ENCODE measurements at places on chromosomes 1 and 21.

GRCh38 chr1:244874974-244875579 is 10.7 kb upstream of the HNRNPU start:
- DNase-seq = no peak

DNA sequence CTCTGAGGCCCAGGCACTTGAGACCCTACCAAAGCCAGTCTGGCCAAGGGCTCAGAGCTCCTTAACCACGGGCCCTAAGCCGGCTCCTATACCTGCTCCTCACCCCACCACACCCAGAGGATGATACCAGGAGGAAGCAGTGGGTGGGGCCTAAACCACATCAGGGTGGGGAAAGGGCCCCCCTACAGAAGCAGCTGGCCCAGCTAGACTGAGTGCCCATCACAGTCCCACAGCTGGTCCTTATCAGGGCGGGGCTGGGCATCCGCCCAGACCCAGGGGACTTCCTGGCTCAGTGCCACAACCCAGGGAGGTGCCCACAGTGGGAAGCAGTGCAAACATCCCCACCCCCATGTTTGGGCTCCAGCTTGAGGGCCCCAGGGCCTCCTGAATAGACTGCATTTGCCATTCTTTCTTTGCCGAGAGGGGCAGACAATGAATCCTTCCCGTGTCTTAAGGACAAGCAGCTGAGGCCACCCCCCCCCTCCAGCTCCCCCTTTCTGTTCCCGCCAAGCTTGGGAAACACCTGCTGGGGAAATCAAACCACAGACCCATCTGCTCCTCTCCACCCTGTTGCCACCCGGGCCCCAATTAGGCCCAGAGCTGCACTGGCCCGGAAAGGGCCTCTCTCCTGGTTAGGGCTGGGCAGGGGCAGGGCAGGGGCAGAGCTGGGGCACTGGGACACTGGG is 6.2 kb downstream of the E2F2 start:
- DNase-seq = no peak

GRCh38 chr21:38300141-38300578 is 43.4 kb downstream of the KCNJ15 start:
- no peak for DNase-seq

GRCh38 chr21:32472890-32473765 is 60.6 kb downstream of the EVA1C start:
- DNase-seq = no peak

- no peak for DNase-seq
Observed at GRCh38 chr1:101706366-101706765, 290.4 kb downstream of the OLFM3 start.

GRCh38 chr1:165623624-165624023 is 7.4 kb upstream of the MGST3 start:
- no peak for DNase-seq

GRCh38 chr1:205920159-205920558 is 23.1 kb downstream of the SLC26A9 start:
- peak; percentile 33 for DNase-seq

GRCh38 chr1:53069663-53070327 is 7.8 kb downstream of the PODN start:
- no peak for DNase-seq

GRCh38 chr1:164785841-164786534 is 227.0 kb downstream of the PBX1 start:
- DNase-seq = no peak

GRCh38 chr1:47192458-47193384 is 2.9 kb upstream of the PDZK1IP1 start:
- DNase-seq = peak; percentile 53

DNA sequence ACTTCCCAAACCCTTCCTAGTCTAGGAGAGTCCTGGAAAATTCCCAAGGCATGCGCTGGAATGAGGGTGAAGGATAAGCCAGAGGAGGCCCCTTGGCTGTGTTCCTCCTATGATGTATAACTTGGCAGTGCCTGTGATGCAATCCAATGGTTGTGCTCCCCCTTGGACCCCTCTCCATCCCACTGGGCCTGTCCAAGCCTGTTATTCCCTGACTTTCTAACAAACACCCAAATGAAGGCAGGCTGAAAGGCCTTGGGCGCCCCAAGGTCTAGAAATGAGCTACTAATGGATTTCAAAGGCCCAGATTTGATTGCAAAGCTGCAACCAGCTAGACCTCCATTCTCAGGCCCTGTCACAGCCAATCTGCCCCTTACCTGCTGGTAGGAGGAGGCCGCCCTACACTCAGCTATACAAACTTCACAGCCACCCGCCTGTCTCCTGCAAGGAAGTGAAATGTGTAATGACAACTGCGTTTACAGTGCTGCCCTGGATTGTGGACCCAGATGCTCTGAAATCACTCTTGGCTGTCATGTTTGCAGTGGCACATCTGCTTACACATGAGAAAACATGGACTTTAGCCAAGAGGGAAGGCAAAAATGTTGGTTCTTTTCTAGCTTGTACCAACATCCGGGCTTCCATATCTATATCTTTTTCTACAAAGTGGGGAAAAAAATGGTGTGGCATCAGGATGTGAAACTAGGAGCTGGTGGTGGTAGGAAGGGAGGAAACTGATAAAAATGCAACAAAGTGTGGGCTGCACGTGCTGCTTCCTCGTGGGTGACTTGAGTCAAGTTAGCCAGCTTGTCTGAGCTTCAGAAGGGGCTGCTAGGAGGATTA is 130.4 kb downstream of the TRABD2B start:
- DNase-seq = no peak

GRCh38 chr1:244830639-244831038 is 4.8 kb upstream of the COX20 start:
- no peak for DNase-seq

- DNase-seq = no peak
Observed at GRCh38 chr1:208174731-208175507, 69.3 kb downstream of the PLXNA2 start.

DNA sequence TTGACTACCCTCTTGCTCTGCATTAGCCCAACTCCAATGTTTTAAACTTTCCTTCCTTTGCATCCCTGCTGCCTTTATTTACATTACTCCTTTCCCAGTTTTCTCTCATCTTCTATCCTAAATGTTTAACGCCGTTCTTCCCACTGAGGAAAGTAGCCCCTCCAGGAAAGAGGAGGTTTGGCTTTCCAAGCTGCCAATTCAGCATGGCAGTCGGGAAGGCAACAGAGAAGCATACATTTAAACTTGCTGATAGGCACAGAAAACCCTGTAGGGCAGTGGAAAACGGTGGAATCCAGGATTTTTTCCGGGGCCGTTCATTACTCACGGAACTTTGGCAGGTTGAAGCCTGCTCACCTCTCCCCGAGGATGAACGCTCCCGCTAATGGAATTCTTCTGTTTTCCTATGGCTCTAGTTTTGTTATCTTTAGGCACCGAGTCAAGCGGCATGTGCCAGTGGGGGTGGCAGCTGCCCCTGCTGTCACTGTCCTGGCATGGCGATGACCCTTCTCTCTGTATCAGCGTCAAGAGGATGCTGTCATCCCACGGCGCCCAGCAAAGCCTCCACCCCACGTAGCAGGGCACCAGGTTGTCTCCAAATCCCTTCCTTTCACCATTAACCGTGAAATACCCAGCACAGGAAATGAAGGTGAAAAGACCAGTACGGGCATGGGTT is 48.3 kb downstream of the ZBTB18 start:
- no peak for DNase-seq

DNA sequence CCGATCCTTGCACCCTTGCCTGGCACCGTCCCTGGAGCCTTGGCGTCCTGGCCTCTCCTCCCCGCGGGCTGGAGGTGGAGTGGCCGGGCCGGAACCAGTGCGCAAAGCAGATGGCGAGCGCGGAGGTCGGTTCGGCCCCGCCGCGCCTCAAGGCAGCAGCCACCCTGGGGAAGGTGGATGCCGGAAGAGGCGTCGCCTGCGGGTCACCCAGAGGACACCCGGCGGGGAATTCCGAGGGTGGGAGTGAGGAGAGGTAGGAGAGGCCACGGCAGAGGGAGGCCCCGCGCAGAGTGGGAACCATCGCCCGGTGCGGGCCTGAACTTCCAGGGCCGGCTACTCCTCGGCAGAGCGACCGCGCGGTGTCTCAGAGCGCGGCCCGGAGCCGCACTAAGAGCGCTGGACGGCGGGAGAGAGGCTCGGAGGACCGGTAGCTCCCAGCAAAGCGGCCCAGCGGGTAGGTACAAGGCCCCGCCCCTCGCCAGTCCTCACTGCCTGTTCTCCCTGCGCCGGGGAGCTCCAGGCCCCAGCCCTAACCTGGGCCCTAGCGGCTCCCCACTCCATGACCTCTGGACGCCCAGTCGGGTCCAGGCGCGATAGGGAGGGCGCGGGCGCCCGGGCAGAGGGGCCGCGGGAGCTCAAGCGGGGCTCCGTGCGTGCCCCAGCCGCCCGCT is at the start of gene RNF207:
Gene RNF207 (plus strand): TSS at position 271 of the 671 bp plus-strand sequence. CDS start 417 bp downstream, outside the sequence.
- DNase-seq = no peak

DNA sequence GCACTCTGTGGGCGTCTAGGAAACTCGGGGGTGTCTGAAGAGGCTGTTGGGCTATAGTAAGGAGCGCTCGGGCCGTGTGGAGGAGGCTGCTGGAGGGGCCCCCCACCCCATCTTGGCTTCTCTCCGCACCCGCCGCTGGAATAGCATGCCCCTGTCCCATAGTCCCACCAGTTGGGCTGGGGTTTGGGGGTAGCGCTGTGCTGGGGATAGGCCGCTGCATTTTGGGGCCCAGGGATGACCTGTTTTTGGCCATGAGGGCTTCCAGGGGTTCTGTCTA is 511 bp downstream of the EFNA3 start:
- DNase-seq = no peak

- DNase-seq = no peak
Observed at GRCh38 chr1:8152731-8153702, 126.9 kb upstream of the ERRFI1 start.

- no peak for DNase-seq
Observed at GRCh38 chr1:18064534-18064933, 43.1 kb upstream of the IGSF21 start.

- DNase-seq = no peak
Observed at GRCh38 chr1:227490478-227490877, 72.9 kb upstream of the ZNF678 start.

DNA sequence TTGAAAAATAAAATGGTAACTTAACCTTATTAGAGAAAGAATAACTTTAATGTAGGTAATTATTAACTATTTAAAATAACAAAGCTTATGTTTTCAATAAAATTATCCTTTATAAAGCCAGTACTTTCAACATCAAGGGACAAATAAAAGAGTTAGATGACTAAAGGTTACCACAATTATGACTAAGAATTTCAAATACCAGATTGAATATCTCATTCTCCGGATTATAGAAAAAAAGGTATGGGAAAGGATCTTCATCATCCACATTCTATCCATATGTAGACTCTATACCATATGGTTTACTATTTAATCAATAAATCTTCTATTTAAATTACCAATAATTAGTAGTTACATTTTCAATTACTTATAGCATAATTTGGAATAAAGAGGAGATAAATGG is 62.8 kb downstream of the TOR3A start:
- DNase-seq = no peak

- no peak for DNase-seq
Observed at GRCh38 chr21:23780326-23780725, 1827.0 kb downstream of the MRPL39 start.

- no peak for DNase-seq
Observed at GRCh38 chr21:42209801-42210479, 9.0 kb upstream of the ABCG1 start.

DNA sequence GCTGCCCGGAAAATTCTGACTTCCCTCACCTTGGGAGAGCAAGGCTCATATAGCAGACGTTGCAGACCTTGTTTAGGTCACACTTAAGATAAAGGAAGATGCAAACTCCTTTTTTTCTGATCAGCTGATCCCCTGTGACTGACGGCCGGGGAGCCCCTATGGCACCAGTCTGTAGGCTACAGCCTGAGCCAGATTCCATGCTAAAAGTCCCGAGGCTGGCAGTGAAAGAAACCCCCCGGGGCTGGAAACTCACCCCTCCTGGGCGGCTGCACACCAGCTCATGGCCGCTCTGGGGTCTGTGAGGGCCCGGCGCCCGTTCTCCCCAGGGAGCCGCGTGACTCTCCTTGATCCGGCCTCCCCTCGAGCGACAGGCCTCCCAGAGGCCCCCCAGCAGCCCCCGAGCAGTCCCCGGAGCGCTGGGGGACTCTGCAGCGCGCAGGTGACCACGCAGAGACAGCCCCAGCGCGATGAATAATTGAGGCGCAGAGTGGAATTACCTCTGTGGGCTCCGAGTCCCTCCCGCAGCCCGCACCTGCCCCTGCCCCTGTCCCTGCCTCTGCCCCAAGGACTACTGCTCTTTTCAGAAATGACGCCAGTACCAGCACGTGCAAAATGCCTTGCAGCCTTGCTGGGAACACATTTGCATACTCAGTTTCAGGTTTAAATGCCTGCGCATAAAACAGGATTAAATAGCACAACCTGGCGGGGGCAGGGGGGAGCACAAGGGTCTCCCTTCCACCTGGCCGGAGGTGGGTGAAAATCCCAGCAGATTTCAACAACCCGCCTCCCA is 62.6 kb upstream of the CLDN14 start:
- DNase-seq = no peak

DNA sequence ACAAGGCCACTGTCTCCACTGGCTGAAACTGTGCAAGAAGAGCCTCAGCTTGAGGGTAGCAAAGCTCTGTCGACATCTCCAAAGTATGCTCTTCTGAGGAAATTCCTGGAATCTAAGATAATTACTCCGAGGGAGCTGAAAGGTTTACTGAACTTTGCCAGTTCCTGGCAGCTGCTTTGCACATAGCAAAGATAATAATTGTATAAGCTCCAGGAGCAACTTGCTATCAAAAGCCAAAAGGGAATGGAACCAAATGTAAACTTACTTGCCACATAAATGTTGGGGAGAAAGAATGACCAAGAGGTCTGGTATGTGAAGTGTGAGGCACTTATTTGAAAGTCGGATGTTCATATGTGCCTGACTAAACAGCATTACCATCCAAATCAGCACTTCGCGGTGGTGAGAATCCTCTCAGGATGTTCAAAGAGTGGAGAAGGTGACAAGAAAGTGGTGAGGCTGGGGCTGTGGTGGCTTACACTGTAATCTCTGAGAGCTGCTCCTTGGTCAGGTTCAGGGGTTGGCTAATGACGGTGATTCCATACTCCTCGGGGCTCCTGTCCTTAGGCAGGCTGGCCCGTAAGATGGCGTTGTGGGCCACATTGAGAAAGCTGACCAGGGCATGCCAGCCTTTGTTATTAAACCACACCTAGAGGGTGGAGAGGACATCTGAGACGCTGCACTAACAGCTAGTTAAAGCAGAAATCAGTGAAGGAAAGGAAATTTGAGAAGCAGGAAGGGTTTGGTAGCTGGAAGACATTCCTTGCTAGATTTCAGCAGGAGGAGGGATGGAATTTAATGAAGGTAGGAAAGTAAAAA is 100.0 kb downstream of the ABCA4 start:
- DNase-seq = no peak
